ENCODE measurements at places on chromosomes 3 and 15.
A peak's percentile ranks its signal among the peaks of the same experiment; 100 is the strongest.

DNA sequence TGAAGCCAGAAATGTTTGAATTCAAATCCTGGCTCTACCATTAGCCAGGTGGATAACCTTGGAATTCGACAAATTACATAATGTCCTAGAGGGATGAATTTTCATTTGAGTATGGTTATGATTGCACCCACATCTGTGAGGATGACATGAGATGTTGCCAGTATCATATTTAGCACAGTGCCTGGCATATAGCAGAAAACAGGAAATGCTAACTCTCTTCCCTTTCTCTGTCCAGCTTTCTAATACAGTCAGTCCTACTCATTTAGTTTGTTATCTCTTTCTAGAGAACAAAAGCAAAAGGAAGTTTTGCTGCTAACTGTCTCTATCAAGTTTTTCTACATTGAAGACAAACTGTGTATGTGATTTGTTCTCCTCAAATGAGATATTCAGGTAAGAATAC is 231.7 kb downstream of the CPNE4 start:
- no peak for DNase-seq

DNA sequence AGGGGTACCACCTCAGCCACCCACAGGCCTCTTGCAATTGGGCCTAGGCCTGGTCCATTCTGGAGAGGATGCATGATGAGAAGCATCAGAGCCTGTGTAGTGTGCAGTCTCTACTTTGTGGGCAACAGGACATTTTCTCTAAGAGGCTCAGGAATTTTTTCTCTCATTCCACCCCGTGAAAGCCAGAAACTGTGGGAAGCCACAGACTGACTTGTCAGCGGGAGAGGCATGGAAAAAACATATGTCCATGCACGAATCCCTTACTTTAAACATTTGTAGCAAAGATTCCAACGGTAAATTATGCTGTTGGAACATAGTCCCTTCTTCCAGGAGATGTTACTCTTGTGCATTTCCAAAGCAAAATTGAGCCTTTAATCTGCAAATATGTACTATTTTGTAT is 196.5 kb downstream of the KLHL25 start:
- DNase-seq, result no peak

- DNase-seq, result no peak
Measured at GRCh38 chr15:67085818-67086636, 20.6 kb downstream of the SMAD3 start.

GRCh38 chr15:99929266-99929665 is 196.0 kb upstream of the LYSMD4 start:
- DNase-seq, result no peak

DNA sequence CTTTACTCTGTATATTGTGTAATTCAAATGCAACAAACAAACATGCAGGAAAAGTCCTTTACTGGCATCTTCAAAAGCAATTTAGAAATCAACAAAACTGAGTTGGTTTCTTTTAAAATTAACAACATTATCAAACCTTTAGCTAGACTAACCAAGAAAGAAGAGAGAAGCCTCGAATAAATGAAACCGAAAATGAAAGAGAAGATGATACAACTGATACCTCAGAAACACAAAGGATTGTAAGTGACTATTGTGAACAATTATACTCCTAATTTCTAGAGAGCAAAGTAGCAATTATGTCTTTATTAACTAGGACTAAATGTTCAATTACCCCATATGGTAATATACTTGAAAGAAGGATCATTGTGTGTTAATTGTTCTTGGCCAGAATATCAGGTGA is 49.2 kb upstream of the P3H2 start:
- DNase-seq, result no peak

- no peak for DNase-seq
Measured at GRCh38 chr3:65575376-65575840, 463.3 kb downstream of the MAGI1 start.

DNA sequence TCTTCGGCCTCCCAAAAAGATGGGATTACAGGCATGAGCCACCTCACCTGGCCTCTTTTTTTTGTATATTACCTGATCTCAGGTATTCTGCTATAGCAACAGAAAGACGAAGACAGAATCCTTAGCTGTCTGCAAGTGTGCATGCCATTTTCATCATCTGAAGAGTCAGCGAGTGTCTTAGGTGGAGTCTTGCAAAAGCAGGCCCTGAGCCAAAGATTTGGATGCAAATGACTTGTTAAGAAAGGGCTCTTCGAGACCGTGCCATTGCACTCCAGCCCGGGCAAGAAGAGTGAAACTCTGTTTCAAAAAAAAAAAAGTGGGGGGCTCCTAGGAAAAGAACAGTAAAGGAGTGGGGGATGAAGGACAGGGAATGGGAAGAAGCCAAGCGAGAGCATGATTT is 10.2 kb upstream of the TRIM69 start:
- DNase-seq, result no peak

GRCh38 chr15:61083081-61083787 is 145.9 kb downstream of the RORA start:
- no peak for DNase-seq

DNA sequence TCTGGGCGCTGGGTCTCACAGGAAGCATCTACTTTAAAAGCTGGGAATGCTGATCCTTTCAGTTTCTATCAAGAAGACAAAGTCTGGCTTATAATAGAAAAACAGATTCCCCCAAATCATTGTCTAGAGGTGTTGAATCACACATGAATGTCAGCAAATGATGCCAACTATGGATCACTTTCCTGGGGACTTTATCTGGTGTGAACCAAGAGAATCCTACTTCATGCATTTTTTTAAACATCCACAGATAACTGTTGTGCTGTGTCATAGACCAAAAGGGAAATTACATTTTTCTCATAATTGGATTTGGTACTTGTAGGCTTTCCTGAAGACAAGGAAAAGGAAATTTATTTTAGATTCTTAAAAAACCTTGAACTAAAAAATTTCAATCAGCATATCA is 132.7 kb downstream of the CD47 start:
- DNase-seq, result no peak

DNA sequence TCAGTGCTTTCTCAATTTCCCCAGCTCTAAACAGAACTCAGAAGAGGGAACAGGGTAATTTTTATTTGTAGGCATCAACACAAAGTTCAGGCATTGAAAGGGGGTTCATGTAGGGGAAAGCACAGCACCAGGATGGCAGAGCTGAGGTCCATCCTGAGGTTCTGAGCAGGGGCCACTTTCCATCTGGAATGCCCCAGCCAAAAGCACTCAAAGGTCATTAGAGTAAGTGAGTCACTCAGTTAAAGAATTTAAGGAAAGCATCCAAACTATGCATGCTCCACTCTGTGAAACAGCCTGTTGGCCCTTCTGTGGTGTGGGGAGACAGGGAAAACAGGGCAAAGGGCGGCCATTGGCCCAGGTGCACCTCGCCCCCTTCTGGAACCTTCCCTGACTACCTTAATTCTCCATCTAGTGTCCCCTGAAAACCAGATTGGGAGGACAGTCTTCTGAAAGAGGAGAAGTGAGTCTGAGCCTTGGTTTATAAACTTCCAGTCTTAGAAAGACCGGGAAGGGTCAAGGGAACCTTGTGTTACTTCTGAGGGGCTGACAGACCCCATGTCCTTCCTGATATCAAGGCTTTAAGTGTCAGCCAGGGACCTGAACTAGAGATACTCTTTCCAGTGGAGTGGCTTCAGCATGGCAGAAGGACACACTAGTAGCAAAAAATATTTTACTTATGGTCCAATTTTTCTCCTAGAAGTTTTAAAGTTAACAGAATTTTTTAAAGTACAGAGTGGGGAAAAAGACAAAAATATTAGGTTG is 133.3 kb downstream of the MYLK start:
- DNase-seq, result peak; percentile 64

- DNase-seq, result no peak
Measured at GRCh38 chr3:165919284-165919683, 82.1 kb upstream of the BCHE start.

DNA sequence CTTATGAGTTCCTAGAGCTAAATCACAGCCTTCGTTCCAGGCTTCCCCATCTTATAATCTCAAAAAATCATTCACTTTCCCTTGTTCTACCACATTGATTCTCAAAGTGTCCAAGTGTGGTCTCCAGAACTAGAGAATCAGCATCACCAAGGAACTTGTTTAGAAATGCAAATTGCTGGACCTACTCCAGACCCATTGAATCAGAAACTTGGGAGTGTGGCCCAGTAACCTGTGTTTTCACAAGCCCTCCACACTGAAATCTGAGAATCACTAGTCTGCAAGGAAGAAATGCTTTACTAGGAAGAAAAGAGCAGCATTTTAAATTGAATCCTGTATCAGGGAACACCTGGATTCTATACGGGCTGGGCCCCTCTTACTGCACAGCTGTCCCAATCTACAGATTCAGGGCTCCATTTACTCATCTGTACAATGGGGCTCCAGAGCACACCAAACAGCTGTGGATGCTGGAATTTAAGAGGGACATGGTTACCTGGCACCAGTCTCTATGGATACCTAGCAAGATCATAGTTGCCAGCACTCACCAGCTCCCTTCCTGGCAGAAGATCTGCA is 3.9 kb downstream of the MEGF11 start:
- DNase-seq, result no peak

DNA sequence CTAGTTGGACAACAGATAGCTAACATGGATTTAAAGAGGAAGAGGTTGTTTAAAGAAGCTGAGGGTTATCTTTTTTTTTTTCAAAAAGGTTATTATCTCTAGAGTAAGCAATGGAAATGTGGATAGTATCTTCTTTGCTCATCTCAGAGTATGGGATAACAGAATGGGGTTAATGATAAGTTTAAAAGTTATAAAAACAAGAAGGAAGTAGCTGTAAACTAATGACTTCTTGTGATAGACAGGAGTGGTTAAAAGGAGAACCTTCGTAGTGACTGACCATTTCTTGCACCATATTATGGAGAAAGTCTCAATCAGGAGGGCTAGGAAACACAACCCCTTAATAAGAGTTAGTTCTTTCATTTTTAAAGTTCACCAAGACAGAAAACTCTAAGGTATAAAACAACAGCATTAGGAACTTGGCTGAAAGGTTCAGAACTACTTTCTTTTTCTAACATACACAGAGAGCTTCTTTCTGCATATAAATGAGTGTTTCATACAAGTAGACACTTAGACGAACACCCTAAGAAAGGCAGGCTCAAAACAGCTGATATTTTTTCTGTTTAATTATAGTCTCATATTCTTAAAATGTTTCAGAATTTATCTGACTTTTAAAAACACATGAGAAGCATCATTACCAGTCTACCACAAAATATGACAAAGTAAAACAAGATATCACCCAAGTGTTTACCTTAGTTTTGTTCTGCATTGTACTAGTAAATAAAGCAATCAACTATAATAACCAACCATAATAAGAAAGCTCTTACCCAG is 140.0 kb downstream of the MEIS2 start:
- DNase-seq, result no peak

DNA sequence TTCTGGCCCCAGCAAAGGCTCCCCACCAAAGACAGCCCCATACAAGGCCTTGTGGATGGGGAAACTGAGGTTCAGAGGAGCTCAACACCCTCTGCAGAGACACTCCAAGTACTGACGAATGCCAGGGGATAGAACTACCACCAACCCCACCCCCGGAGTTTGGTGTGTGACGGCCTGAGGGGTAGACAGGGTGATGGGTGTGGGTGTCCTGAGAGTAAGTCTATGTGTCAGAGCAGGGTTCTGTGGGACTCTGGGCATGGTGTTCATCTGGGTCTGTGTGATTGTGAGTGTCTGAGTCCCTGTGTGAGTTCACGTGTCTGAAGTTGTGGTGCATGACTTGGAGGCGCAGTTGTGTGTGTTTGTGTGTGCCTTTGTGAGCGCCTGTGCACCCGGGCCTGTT is 7.4 kb downstream of the PTH1R start:
- DNase-seq, result no peak

GRCh38 chr3:700514-700913 is 392.3 kb upstream of the CNTN6 start:
- no peak for DNase-seq

DNA sequence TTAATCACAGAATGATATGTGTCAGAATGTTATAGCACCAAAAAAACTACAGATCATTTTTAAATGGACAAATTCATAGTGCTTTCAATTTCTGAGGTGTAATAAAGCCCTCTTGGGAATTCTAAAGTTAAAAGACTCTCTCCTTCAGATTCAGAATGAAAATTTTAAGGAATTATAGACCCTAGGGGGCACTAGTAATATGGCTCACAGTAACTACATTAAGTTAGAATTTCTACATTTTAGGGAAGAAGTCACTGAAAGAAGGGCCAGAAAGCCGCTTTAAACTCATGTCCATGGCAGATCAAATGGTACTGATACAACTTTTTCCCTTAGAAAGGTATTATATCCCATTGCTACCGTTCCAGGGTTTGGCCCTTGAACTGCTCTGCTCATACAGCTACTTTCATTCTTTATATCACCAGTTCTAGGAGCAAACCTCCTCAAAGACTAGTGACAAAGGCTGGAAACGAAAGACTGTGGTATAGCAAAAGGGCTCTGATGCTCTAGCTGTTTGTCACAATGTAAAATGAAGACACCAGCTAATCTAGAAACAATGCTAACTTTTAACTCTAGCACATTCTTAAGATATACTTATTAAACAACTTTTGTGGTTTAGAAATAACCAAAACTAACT is 18.1 kb downstream of the DAZL start:
- DNase-seq, result no peak

- DNase-seq, result no peak
Measured at GRCh38 chr15:44735482-44736180, 697 bp upstream of the TRIM69 start.

GRCh38 chr3:182382112-182382857 is 411.0 kb upstream of the ATP11B start:
- no peak for DNase-seq

DNA sequence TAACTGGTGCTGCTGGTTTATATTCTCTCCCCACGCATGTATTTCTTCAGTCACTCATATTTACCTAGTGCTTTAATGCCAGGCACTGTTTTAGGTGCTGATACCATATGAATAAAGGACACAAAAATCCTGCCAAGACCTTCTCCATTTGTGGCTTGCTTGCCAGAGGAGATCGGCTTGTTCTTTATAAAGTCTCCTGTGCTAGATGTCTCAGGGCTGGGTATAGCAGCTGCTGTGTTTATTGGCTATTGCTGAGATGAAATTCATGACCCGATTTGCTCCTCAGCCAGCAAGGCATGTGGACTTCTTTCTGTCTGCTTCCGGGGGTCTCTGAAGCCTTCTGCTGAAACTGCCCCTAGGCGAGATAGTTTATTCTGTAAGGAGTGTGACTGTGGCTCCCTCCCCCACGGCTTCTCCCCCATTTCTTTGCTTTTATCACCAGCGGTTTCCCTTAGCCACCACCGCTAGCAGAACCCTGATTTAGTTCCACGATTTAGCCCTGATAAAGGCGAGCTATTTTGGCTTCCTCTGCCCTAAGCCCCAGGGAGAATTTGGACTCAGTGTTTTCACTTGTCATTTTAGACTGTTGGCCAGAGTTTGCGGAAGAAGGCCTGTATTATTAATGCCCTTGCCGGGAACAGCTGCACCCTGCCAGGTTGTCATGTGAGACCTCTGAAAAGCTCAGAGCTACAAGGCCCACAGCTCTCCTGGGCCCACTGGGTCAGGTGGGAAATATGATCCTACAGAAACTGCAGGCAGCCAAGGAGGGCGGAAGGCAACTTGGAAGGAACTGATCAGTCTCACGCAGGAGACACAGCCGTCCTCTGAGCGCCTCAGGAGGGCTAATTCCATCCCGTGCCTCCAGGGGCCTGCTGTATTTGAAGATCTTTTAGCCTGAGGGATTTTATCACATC is 46.8 kb downstream of the ST6GAL1 start:
- no peak for DNase-seq
